ENCODE measurements at places on chromosomes 5 and 9.

- DNase-seq = no peak
Measured at GRCh38 chr5:2577312-2578036, 174.0 kb downstream of the IRX2 start.

- peak; percentile 36 for DNase-seq
Measured at GRCh38 chr9:86413971-86414880, 60.0 kb upstream of the TUT7 start.

DNA sequence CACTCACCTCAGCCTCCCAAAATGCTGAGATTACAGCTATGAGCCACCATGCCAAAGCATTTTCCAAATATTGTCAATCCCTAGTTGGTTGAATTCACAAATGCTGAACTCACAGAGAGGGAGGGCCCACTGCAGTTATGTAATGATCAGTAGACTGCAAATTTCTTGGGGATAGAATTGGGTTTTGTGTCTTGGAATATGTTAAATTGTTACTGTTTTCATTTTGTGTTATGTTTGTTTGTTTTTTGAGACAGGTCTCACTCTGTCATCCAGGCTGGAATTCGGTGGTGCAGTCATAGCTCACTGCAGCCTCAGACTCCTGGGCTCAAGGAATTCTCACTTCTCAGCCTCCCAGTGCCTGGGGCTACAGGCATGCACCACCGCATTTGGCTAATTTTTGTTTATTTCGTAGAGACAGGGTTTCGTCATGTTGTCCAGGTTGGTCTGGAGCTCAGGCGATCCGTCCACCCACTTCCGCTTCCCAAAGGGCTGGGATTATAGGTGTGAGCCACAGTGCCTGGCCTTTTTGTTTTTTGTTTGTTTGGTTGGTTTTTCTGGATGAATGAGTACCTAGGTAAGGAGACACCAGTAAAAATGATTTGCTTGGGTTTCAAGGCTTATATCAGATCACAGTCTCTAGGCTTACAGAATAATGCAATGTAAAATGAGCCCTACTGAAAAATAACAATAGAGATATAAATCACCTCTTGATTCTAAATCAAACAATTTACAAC is 31.5 kb upstream of the LMNB1 start:
- no peak for DNase-seq

DNA sequence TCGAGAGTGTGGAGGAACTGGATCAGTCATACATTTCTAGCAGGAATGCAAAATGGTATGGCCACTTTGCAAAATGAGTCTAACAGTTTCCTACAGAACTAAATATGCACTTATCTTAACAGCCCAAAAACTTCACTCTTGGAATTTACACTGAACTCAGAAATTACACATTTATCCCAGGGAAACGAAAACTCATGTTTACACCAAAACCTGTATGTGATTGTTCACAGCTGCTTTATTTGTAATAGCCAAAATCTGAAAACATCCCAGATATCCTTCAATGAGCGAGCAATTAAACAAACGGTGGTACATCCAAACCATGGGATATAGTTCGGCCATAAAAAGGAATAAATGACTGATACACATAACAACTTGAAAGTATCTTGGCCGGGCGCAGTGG is 62.0 kb downstream of the RNF130 start:
- no peak for DNase-seq

DNA sequence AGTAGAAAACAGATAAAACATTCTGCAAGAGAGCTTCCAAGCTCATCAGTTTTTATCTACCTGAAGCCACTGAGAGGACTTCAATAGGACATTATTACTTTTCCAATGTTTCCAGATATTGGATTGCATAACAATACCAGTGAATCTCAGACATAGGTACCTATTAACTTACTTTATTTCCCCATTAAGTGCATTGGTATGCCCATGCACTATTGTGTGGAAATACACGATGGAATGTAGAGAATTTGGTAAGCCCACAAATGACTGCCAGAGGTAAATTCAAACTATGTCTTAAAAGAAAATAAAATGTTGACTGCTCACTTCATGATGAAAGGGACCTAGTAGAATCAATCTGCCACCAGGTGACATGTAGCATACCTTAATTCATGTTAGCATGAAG is 48.1 kb upstream of the PRR16 start:
- no peak for DNase-seq

GRCh38 chr5:31382051-31382878 is 149.6 kb downstream of the DROSHA start:
- no peak for DNase-seq

GRCh38 chr9:80467632-80468031 is 895.9 kb downstream of the TLE4 start:
- DNase-seq = no peak

Data from putamen (tissue), 1 donor.